ENCODE measurements at places on chromosomes 3 and 15. TPM values are rescaled to one million over a fixed set of nuclear protein-coding genes. Genes with fewer than 3 reads are reported as not detected.

GRCh38 chr3:160451602-160452001 is 2.0 kb upstream of the TRIM59 start:
- no peaks in the 10 kb centered on the region for H3K36me3 ChIP-seq
- H3K4me1 ChIP-seq, result no peaks in the 10 kb centered on the region
- H3K27ac ChIP-seq, result no peak overlapping the region
- no peak for DNase-seq
- no peak overlapping the region for H3K4me3 ChIP-seq

RTP4 gene
- 1.0 TPM for total RNA-seq

SYNPR gene
- total RNA-seq, result not detected

- no peak for DNase-seq
- H3K27ac ChIP-seq, result no peak overlapping the region
- no peaks in the 10 kb centered on the region for H3K36me3 ChIP-seq
- no peaks in the 10 kb centered on the region for H3K27me3 ChIP-seq
Measured at GRCh38 chr15:82021992-82022391, 23.8 kb downstream of the MEX3B start.

SPPL2A gene
- 576 TPM for total RNA-seq

FANCD2 gene
- total RNA-seq, result 2.1 TPM

GRCh38 chr3:5568451-5568850 is 380.9 kb downstream of the EDEM1 start:
- H3K27ac ChIP-seq, result no peak overlapping the region
- no peak overlapping the region for H3K4me3 ChIP-seq
- no peaks in the 10 kb centered on the region for H3K36me3 ChIP-seq
- H3K27me3 ChIP-seq, result no peaks in the 10 kb centered on the region
- H3K4me1 ChIP-seq, result no peaks in the 10 kb centered on the region

GABRA5 gene
- total RNA-seq, result not detected

SLC12A1 gene
- not detected for total RNA-seq

DNA sequence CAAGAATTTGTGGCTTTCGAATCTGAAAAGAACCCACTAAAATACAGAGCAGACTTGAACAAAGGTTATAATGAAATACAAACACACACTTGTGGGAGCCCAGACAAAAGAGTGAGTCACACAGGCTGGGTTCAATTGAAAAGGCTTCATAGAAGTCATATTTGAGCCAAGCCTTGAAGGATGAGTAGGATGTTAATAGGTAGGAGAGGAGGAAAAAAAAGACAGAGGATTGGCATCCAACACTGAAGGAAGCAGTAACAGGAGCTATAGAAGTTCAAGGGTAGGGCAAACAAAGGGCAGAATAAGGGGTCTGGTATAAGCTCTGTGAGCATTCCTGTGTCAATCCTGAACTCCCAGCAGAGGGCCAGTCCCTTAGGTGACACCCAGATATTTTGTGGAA is 325.4 kb downstream of the FOXP1 start:
- H3K4me1 ChIP-seq, result no peaks in the 10 kb centered on the region
- DNase-seq, result no peak
- H3K4me3 ChIP-seq, result no peak overlapping the region
- H3K27me3 ChIP-seq, result no peaks in the 10 kb centered on the region
- H3K36me3 ChIP-seq, result no peaks in the 10 kb centered on the region
- no peak overlapping the region for H3K27ac ChIP-seq

GRCh38 chr3:9704347-9705322 is 1.0 kb downstream of the CPNE9 start:
- peaks cover 11% of the 10 kb centered on the region for H3K36me3 ChIP-seq
- peaks cover 21% of the 10 kb centered on the region for H3K4me1 ChIP-seq
- H3K27me3 ChIP-seq, result no peaks in the 10 kb centered on the region

GRCh38 chr3:120174811-120175539 is 80.7 kb upstream of the GSK3B start:
- H3K4me3 ChIP-seq, result no peak overlapping the region
- no peak overlapping the region for H3K27ac ChIP-seq
- H3K4me1 ChIP-seq, result no peaks in the 10 kb centered on the region
- H3K27me3 ChIP-seq, result no peaks in the 10 kb centered on the region

DNA sequence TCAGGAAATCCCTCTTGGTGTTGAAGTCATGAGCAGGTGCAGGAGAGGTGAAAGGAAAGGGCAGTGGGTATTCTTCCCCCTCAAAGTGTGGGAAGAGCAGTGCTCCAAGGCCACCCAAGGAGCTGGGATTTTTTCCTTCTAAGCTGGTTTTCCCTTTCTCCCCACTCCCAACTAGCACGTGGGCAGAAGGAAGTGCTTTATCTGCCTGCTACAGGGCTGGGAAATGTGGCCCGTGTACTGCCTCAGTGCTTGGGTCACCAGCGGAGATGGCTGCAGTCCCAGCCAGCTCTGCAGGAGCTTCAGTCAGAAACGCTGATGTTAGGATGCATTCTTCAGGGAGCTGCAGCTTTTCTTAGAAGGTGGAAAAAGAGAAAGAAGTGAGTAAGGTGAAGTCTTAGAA is 99.2 kb downstream of the CACNA1D start:
- no peaks in the 10 kb centered on the region for H3K27me3 ChIP-seq
- no peak overlapping the region for H3K27ac ChIP-seq
- H3K4me1 ChIP-seq, result no peaks in the 10 kb centered on the region
- no peaks in the 10 kb centered on the region for H3K36me3 ChIP-seq
- DNase-seq, result no peak
- H3K4me3 ChIP-seq, result no peak overlapping the region

SLC2A2 gene
- not detected for total RNA-seq

- DNase-seq, result no peak
- H3K4me1 ChIP-seq, result no peaks in the 10 kb centered on the region
- no peaks in the 10 kb centered on the region for H3K36me3 ChIP-seq
- no peak overlapping the region for H3K4me3 ChIP-seq
- H3K27me3 ChIP-seq, result no peaks in the 10 kb centered on the region
- H3K27ac ChIP-seq, result no peak overlapping the region
Measured at GRCh38 chr3:122621112-122621511, 43.7 kb downstream of the PARP15 start.

DNA sequence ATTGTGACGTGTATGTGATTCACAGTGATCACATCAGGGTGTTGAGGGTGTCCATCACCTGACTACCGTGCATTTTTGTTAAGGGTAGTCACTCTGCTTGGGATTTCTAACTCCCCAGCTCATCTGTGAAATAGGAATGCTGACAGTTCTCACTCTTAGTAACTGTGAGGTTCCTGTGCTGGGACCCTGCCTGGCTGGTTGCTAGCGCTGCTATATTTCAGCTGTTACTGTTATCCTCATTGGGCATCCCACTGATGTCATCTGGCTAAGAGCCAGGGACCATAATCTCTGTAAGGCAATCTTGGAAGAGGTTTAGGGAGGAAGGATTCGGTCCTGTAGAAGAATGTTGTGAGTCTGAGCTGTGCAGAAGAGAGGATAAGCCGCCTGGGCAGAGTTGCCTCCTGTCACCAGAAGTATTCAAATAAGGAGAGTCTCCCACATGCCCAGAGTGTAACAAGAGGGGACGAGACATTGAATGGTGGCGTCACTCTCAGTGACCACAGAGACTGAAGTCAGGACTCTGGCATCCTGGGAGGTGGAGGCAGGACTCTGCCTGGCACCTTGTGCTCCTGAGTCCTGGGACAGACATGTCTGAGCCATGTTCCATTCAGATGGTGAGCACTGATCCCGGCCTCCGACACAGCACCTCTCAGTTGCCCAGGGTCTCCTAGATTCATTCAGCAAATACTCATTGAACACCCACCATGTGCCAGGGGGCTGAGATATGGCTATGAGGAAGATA is 52.2 kb downstream of the FBLN2 start:
- DNase-seq, result no peak
- H3K36me3 ChIP-seq, result no peaks in the 10 kb centered on the region
- no peak overlapping the region for H3K27ac ChIP-seq
- no peak overlapping the region for H3K4me3 ChIP-seq
- H3K4me1 ChIP-seq, result no peaks in the 10 kb centered on the region

- H3K4me1 ChIP-seq, result no peaks in the 10 kb centered on the region
- no peaks in the 10 kb centered on the region for H3K27me3 ChIP-seq
- no peaks in the 10 kb centered on the region for H3K36me3 ChIP-seq
Measured at GRCh38 chr3:168709073-168709472, 613.3 kb upstream of the GOLIM4 start.

GRCh38 chr3:141426404-141427034 is 58.2 kb downstream of the ZBTB38 start:
- peak; percentile 65 for DNase-seq
- H3K4me3 ChIP-seq, result no peak overlapping the region
- no peaks in the 10 kb centered on the region for H3K27me3 ChIP-seq
- peak overlapping the region; percentile 61 for H3K27ac ChIP-seq
- H3K36me3 ChIP-seq, result peaks cover 50% of the 10 kb centered on the region

GRCh38 chr3:168383573-168383972 is 287.8 kb upstream of the GOLIM4 start:
- H3K27ac ChIP-seq, result no peak overlapping the region
- no peaks in the 10 kb centered on the region for H3K36me3 ChIP-seq
- no peak overlapping the region for H3K4me3 ChIP-seq
- no peaks in the 10 kb centered on the region for H3K4me1 ChIP-seq
- H3K27me3 ChIP-seq, result no peaks in the 10 kb centered on the region
- no peak for DNase-seq

- no peak for DNase-seq
- H3K4me3 ChIP-seq, result no peak overlapping the region
- H3K4me1 ChIP-seq, result no peaks in the 10 kb centered on the region
- no peak overlapping the region for H3K27ac ChIP-seq
Measured at GRCh38 chr3:185912929-185913901, 24.6 kb downstream of the TRA2B start.

- H3K36me3 ChIP-seq, result no peaks in the 10 kb centered on the region
- no peak overlapping the region for H3K4me3 ChIP-seq
- DNase-seq, result peak; percentile 33
- H3K27ac ChIP-seq, result peak overlapping the region; percentile 12
Measured at GRCh38 chr3:186097663-186098451, 11.0 kb downstream of the ETV5 start.

DNA sequence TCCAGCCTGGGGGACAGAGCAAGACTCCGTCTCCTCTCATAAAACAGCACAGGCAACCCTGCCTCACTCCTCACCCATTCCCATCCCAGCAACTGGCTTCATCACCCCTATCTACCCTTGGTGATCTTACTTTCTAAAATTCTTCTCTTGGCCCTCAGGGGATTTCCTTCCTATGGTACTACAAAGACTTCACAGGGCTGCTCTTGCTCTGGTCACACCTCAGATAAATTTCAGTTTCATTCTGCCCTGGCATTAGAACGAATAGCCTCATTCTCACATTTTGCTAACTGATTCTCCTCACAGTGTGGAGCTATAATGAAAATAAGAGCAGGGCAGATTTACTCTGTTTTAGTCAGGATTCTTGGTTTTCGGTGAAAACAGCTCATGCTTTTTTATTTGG is 22.1 kb upstream of the CRBN start:
- no peaks in the 10 kb centered on the region for H3K36me3 ChIP-seq
- H3K27ac ChIP-seq, result no peak overlapping the region
- no peaks in the 10 kb centered on the region for H3K27me3 ChIP-seq
- H3K4me3 ChIP-seq, result no peak overlapping the region

TMEM212 gene
- total RNA-seq, result not detected

DNA sequence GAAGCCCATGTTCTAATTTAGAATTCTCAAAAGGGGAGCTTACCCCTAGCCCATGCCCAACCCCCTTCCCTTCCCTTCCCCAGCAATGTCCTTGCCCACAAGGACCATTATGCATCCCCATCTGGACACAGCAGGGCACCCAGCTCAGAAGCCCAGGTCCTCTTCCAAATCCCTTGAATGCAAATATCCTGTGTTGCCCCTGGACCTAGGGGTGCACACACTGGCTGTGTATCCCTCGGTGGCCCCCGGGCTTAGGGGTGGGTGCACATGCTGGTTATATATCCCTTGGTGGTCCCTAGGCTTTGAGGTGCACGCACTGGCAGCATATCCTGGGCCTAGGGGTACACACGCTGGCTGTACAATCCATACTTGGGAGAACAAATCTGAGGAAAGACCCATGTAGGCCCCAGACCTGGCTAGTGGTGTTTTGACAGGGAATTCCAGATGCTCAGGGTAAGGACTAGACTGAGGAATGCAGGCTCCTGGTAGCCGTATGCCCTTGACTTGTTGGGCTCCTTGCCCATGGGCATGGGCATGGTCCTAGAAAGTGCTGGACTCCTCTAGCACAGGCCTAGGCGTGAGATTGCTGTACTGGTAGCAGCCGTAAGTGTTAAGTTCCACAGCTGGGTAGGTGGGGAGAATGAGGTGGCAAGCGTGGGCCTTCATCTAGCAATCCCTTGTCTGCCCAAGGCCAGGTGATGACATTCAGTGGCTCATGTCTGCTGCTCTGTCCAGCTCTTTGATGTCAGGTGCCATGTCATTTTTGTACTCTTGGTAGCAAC is 222.4 kb downstream of the OPA1 start:
- DNase-seq, result no peak
- H3K27me3 ChIP-seq, result no peaks in the 10 kb centered on the region
- H3K4me1 ChIP-seq, result peaks cover 12% of the 10 kb centered on the region
- H3K27ac ChIP-seq, result no peak overlapping the region
- no peaks in the 10 kb centered on the region for H3K36me3 ChIP-seq

FSIP1 gene
- total RNA-seq, result 0.22 TPM

GRCh38 chr3:30549600-30549999 is 56.8 kb upstream of the TGFBR2 start:
- DNase-seq, result no peak
- H3K36me3 ChIP-seq, result no peaks in the 10 kb centered on the region
- no peaks in the 10 kb centered on the region for H3K4me1 ChIP-seq
- H3K27me3 ChIP-seq, result no peaks in the 10 kb centered on the region
- no peak overlapping the region for H3K27ac ChIP-seq
- no peak overlapping the region for H3K4me3 ChIP-seq

- H3K36me3 ChIP-seq, result no peaks in the 10 kb centered on the region
- no peak overlapping the region for H3K4me3 ChIP-seq
- H3K4me1 ChIP-seq, result no peaks in the 10 kb centered on the region
- no peak overlapping the region for H3K27ac ChIP-seq
Measured at GRCh38 chr3:132245552-132246142, 71.6 kb upstream of the ACP3 start.

- no peaks in the 10 kb centered on the region for H3K36me3 ChIP-seq
- DNase-seq, result no peak
- no peaks in the 10 kb centered on the region for H3K4me1 ChIP-seq
- H3K27me3 ChIP-seq, result no peaks in the 10 kb centered on the region
Measured at GRCh38 chr3:72950801-72951200, 45.8 kb upstream of the PPP4R2 start.

DNA sequence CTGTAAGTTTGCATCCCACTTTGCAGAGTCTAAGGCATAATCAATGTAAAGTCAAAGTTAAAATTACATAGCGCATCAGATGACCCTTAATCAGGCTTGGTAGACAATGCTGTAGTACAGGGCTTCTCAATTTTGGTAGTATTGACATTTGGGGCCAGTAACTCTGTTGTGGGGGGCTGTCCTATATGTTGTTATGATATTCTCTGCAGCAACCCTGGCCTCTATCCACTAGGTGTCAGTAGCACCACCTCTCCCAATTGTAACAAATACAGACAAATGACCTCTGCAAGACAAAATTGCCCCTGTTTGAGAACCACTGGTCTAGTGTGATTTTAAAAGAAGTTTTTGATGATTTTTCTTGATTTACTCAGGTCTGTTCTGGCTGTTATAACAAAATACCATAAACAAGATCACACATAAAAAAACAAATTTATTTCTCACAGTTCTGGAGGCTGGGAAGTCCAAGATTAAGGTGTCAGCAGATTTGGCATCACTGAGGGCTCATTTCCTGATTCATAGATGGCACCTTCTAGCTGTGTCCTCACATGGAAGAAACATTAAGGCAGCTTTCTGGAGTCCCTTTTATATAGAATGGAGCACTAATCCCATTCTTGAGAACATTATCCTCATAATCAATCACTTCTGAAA is 37.6 kb upstream of the SLC9A9 start:
- H3K4me3 ChIP-seq, result no peak overlapping the region
- H3K36me3 ChIP-seq, result no peaks in the 10 kb centered on the region
- no peak for DNase-seq
- no peak overlapping the region for H3K27ac ChIP-seq

- DNase-seq, result peak; percentile 60
- H3K27ac ChIP-seq, result peak overlapping the region; percentile 86
- no peaks in the 10 kb centered on the region for H3K36me3 ChIP-seq
- H3K4me1 ChIP-seq, result peaks cover 17% of the 10 kb centered on the region
- no peaks in the 10 kb centered on the region for H3K27me3 ChIP-seq
Measured at GRCh38 chr15:88704791-88705768, 66.3 kb downstream of the ISG20 start.

All from tibial nerve (tissue), 4 donors.